ENCODE measurements at places on chromosomes 7 and 10.

DNA sequence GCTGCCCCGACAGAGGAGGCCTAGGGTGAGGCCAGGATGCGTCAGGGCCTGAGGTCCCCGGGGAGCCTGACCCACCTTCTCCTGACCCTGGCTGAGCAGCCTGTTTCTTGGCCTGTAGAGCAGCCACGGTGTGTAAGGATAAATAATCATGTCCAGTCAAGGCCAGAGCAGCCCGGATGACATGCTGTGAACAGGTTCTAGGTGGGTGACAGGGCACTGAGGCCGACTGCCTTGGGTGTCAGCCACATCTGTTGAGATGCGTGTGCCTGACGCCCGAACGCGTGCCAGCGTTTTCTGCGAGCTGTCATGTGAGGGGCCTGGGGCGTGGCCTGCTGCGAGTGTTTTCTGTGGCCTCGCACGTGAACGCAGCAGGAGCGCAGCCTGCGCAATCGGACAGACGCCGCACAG lies 118.3 kb downstream of the FAM53B start:
- no peak for DNase-seq

DNA sequence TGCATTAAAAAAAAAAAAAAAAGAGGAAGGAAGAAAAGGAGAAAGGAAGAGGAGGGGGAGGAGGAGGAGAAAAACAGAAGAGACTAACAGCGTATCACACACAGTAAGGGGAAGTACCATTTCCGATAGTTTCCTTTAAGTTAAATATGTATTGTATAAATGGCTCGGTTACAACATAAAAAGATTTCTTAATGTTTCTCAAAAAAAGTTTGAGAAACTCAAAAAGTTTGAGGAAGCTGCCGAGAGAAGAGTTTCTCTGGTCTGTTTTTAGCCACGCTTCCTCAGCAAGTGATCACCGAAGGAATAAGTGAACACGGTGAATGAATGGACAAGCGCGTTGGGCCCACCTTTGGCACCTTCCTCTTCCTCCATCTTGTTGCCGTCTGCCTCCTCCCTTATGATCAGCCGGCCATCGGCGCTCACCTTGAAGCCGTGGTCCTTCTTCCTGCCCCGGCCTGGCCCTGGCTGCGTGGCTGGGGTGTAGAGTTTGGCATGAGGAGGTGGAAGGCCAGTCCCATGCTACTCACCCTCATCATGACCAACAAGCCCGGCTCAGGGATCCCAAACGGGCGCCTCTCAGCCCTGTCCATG lies 31.3 kb upstream of the FRAT2 start:
- DNase-seq: no peak

DNA sequence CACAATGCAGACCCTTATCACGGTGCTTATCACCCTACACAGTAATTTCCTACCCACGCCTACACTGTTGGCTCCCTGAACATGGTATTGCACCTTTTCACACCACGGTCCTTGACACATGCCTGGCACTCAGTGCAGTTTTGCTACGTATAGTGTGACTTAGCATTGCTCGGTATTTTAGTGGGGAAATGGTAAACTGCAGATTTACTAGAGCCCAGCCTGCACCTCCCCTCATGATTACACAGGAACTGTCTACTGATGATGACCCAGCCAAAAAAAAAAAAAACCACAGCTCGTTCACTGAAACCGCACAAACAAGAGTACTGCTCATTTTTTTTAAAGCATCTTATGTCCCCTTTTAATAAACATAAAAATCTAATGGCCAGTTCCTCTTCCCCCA lies 124.2 kb upstream of the ZNF746 start:
- no peak for DNase-seq

DNA sequence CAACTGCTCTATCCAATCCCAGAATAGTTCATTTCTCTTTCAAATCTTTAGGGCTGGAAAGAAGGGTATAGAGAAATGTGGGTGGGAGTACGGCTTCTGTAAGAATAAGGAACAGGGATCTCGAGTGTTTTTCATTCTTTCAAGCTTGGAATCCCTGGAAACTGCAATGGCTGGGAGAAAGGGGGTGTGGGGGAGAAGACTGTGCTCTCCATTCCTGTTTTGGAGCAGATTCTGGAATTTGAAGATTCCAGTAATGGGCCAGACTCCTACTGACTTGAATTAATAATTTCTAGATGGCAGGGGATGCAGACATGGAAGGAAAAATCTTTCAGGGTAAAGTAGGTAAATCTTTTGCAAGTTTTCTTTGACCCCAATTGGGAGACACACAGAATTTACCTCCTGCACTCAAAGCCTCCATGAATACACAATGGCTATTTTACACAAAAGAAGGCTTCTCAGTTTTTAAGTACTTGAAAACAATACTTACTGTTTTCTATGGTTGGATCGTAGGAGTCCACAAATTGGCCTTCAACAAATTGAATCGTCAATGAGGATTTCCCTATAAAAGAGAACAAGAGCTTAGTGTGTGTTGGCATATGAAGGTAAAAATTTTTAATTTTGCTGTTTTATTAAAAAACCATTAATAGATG lies 29.1 kb downstream of the RHEB start:
- DNase-seq: no peak

GRCh38 chr10:78378192-78378591 lies 344.5 kb downstream of the RPS24 start:
- no peak for DNase-seq

- DNase-seq: no peak
These were observed 22.2 kb upstream of the SH2B2 start for GRCh38 chr7:102264367-102264891.
